CD4-positive, alpha-beta T cell (primary cell): ENCODE measurements at places on chromosomes 16 and 17.
A peak's percentile ranks its signal among the peaks of the same experiment; 100 is the strongest.

- peak; percentile 68 for DNase-seq
Measured at GRCh38 chr16:31460582-31461002, 1.3 kb downstream of the ARMC5 start.

GRCh38 chr17:7256766-7257456 lies 4.9 kb downstream of the ELP5 start:
- DNase-seq: no peak

DNA sequence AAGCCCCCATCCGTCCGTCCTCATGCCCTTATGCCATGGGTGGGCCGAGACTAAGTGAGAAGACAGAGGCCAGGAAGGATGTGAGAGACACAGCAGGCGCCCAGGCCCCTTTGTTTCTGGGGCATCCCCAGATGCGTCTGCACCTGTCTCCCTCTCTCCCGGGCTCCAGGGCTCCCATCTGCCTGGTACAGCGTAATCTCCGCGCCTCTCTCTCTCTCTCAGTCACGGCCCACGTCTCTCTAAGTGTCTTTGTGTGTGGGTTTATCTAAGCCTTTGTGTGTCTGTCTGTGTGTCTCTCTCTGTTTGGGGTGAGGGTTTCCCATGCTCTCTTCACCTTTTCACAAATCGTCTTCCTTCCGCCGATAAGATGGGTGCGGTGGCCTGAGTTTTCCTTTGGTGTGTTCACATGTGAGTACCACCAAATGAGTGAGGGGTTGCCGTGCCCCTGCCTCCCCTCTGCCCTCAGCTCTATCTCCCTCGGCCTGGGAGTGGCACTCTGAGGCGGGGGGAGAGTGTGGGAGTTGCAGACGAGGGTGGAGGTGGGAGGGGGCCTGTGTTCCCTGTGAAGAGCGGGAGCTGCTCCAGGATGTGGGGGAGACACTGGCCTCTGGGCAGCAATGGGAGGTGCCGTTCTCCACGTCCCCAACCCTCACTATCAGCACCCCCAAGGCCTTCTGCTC lies 25.8 kb upstream of the ABCC3 start:
- no peak for DNase-seq

- DNase-seq: no peak
Measured at GRCh38 chr17:34885076-34885475, 76.2 kb downstream of the CCT6B start.

DNA sequence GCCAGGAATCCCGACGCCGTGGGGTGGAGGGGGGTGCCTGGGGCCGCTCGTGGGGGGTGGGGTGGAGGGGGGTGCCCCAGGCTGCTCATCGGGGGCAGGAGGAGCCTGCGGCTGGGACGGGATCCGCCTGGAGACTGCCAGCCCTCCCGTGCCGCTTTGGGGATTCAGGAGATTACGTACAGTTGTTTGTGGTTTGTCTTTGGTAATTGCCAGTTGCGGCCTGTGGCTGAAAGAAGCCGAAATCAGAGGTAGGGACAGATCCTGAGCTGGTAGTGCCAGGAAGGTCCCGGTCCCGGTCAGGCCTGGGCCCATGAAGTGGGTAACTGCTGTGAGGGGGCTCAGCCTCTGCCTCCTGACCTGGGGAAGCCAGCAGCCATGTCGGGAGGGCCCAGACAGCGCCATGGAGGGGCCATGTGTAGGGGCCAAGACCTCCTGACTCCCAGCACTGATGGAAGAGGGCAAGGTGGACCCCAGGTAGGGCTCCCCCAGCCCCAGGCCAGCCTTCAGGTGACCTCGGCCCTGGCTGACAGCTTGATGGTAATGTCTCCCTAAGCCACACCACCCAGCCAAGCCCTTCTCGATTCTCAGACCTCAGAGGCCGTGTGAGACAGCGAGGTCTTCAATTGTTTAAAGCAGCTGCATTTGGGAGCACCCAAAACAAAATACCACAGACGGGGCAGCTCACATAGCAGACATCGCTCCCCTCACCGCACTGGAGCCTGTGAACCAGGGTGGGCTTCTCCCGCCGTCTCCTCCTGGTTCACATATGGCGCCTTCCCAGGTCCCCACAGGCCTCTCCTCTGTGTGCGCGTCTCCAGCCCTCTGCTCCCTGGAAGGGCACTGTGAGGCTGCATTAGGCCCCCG lies 34.9 kb upstream of the SSTR5 start:
- DNase-seq: no peak

- DNase-seq: no peak
Measured at GRCh38 chr16:50802961-50803360, 61.1 kb downstream of the CYLD start.

- no peak for DNase-seq
Measured at GRCh38 chr17:57138030-57138911, 53.2 kb downstream of the AKAP1 start.

GRCh38 chr16:85556456-85557082 lies 56.6 kb upstream of the GSE1 start:
- DNase-seq: peak; percentile 55

GRCh38 chr17:83159204-83160049 lies 80.0 kb downstream of the METRNL start:
- no peak for DNase-seq

GRCh38 chr16:14309001-14309886 lies 238.1 kb downstream of the MRTFB start:
- DNase-seq: peak; percentile 23

DNA sequence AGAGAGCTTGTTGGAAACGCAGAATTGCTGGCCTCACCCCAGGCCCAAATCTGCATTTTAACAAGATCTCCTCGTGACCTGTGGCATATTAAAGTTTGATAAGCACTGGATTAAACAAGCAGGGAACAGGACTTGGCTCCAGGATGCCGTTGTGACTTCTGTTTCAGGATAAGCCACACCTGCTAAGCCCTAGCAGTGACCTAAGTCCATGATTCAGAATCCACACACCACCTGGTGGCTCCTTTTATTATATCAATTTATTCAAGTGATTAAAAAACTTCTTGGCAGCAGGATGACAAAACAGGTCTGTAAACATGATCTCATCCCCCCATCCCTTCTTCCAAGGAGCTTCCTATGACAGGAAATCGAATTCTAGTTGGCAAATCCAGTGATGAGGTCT lies 9.1 kb downstream of the NAGPA start:
- no peak for DNase-seq

DNA sequence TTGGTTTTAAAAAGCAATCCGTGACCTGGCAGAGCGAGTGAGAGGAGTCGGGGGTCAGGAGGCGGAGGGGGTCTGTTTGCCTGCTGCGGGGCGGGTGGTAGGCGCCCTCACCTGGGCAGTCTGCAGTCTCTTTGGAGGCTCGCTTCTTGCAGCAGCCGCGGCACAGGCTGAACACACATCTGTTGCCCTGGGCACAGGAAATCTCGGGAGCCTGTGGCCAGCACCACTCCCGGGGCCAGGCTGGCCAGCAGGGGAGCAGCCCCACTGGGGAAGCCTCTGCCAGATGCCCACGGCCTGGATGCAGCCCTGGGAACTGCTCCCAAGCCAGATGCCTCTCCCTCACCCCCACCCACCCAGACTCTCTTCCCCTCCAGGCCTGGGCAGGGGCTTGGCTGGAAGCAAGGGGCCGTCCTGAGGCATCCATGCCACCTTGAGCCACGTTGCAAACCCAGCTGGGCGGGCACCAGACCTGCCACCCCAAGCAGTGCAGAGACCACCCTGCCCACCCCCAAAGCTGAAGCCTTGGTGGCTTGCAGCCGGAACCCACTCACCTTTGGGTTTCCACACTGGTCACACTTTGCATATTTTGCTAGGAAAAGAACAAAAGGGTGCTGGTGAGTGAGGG lies 6.6 kb downstream of the GPS1 start:
- no peak for DNase-seq

- no peak for DNase-seq
Measured at GRCh38 chr17:27306276-27306835, 12.4 kb downstream of the WSB1 start.

- DNase-seq: peak; percentile 9
Measured at GRCh38 chr16:20300312-20301097, 26.8 kb downstream of the GP2 start.

DNA sequence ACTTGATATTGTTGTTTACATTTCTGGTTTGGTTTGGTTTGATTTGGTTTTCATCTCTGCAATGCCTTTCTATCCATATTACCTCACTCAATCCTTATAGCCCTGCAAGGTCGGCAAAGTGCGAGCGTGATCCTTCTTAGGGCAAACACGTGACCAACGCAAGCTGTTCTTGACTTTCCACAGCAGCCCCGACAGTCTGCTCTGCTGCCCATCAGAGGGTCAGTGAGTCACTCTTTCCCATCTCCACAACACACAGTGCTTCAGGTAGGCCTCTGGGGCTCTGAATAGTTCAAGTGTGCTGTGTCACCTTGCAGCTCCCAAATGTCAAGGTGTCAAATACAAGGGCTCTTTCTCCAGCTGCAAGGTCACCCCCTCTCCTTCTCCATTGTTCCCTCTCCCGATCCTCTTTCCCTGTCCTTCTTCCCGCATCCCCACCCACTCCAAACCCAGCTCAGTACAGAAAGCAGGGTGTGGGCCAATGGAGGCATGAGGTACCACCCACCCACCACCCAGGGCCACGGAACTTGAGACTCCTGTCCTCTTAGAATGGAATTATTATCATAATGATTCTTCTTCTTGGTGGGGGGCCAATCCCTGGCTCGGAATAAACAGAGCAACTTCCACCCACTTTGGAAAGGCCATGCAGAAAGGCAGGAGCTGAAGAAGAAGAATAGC lies 139.7 kb downstream of the SLC39A11 start:
- DNase-seq: no peak

GRCh38 chr17:77697480-77698400 lies 260.8 kb upstream of the TNRC6C start:
- DNase-seq: no peak

DNA sequence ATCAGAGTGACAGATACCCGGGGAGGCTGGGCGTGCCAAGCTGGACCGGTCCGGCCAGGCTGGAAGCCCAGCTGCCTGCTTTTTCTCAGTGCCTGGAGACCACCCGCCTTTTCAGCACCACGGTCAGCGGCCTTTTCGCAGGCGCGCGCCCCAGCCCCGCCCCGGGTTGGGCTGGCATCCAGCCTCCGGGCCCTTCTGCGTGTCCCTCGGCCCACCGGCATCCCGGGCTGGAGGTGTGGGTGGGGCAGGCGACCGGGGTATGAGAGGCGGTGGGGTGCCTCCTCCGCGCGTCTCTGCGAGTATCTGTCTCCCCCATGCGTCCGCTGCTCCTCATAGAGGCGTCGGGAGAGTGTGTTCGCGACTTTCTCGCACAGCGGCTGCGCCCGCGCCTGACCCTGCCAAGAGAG lies 102.5 kb downstream of the MRM1 start:
- DNase-seq: peak; percentile 67

DNA sequence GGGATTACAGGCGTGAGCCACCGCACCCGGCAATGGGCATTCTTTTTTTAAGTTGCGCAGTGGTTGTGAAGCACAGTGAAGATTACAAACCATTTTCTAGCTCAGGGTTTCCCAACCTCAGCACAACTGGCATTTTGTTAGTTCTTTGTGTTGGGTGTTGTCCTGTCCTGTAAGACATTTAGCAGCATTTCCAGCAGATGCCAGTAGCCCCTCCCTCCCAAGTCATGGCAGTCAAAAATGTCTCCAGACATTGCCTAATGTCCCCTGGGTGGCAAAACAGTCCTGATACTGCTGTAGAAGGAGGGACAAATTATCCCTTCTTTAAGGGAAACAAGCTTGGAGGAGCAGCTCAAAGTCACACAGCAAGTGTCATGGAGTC lies 15.6 kb downstream of the PLK1 start:
- no peak for DNase-seq

- no peak for DNase-seq
Measured at GRCh38 chr16:49575346-49576172, 202.0 kb downstream of the C16orf78 start.

GRCh38 chr16:62664566-62664965 lies 628.3 kb upstream of the CDH8 start:
- DNase-seq: no peak

- peak; percentile 78 for DNase-seq
Measured at GRCh38 chr17:8073627-8074484, 13.7 kb downstream of the ALOX12B start.

DNA sequence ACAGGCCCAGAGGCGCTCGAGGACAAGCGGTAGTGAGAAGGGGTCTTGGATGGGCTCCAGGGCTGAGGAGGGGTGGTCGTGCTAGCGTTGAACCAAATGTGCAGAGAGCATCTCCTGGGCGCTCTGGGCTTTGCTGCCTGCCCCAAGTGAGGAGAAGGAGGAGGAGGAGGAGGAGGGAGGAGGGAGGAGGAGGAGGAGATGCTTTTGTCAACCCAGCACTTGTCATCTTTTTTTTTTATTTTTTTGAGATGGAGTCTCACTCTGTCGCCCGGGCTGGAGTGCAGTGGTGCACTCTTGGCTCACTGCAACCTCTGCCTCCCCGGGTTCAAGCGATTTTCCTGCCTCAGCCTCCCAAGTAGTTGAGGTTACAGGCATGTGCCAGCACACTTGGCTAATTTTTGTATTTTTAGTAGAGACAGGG lies 59.8 kb downstream of the PGS1 start:
- DNase-seq: no peak

DNA sequence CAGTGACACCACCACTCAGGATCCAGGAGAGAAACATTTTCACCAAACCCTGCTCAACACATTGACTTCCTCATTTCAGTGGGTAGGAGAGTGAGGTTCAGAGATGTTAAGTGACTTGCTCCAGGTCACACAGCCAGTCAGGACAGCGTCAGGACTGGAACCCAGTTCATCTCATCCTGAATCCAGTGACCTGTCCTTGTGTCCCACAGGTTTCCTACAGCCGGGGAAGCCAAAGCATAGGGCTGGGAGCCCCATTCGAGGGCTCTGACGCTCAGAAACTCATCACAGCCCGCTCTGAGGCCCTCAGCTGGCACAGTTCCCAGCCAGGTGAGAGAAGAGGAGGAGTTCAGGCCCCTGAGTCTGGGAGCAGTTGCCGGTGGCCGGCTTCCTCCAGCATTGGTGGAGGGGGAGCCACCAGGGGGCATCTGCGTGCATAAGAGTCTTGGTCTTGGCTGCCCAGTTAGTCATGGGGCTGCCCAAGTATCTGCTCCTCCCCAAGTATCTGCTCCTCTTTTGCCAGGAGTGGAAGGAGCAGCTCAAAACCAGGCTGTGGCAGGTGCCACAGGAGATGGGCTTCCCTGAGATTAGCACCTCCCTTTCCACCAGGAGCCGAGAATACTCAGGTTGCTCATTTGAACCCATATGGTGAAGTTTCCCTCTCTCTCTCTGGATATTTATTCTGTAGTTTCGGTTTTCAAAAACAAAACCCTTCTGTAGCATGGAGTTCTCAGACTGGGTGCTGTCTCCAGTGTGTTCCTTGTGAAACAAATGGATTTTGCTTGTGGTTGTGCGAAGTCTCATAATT lies 56.0 kb downstream of the TNFRSF13B start:
- no peak for DNase-seq

- no peak for DNase-seq
Measured at GRCh38 chr16:4094127-4094773, 22.0 kb downstream of the ADCY9 start.

GRCh38 chr16:66902648-66903543 lies 15.8 kb downstream of the CDH16 start:
- no peak for DNase-seq

GRCh38 chr17:82817947-82818346 lies 21.9 kb downstream of the ZNF750 start:
- no peak for DNase-seq

- DNase-seq: no peak
Measured at GRCh38 chr17:31431852-31432658, 40.6 kb downstream of the RAB11FIP4 start.

- peak; percentile 71 for DNase-seq
Measured at GRCh38 chr17:49365667-49366066, 3.6 kb upstream of the ZNF652 start.
